ENCODE measurements at places on chromosomes 3 and 15.

DNA sequence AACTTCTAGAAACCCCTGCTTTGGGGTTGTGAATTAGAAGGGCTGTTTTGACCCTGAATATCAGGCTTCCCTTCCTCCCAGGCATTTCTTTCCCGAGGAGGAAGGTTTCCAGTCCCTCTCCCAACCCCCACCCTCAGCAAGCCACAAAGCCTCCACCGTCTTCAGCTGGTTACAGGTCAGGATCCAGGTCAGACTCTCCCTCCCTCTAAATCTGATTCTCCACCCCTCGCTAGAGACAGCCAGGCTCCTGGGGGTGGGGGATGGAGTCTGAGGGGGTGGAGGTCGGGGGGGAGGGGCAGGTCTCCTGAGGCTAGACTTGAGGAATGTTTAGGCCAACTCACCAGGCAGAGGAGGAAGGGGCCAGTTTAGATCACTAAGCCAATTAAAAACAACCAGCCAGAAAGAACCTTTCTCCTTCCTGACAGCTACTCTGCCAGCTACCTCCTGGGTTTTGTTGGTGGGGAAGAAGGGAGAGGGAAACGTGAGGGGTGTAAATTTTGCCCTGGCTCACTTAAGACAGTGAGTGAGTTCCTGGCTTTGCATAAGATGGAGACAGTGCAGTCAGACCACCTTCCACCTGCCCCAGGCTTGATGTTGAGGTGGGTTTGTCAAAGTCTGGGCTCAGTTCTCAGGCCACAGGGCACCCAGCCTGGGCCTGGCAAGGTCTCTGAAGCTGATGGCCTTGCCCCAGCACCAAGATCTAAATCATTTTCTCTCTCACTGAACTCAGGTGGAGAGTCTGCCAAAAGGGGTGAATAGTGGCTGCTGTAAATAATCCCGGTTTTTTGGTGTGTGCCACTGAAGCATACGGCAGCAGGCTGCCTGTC, 19.5 kb downstream of the BMF start:
- no peak for DNase-seq

DNA sequence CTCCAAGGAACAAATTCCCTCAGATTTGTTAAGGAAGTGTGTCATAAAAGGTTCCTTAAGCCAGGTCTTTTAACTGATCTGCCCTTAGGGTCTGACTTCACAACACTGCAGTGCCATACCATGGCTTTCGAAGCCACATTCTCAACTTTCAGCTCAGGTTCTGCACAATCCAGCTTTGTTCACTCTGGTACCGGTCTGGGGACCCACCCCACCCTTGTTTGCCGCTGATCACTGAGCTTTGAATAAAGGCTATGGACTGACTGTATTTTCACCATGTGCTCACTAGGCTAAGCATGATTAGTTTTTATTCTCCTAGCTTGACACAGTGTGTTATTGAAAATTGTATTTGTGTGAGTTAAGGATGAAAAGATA, 15.9 kb downstream of the SNX1 start:
- no peak for DNase-seq

GRCh38 chr15:30882849-30883433, 20.8 kb upstream of the FAN1 start:
- DNase-seq, result no peak

GRCh38 chr3:119401069-119401468, 62.3 kb downstream of the TMEM39A start:
- no peak for DNase-seq

DNA sequence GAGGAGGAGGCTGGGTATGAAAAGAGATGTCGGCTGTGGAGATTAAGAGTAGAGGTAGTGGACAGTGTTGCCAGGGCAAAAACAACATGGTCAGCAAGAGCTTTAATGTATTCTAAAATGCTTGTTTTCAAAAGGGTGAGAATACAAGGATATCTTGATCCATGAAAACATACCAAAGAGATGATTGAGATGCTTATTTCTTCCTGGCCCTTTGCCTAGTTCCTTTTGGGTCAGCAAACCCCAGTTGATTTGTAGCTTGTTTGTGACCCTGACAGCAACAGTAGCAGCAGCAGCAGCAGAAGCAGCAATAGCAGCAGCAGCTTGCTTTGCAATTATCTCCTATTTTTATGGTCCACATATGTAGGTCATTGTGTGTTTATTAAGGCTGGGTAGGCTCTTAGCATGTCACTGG, 337.3 kb downstream of the LPP start:
- no peak for DNase-seq

DNA sequence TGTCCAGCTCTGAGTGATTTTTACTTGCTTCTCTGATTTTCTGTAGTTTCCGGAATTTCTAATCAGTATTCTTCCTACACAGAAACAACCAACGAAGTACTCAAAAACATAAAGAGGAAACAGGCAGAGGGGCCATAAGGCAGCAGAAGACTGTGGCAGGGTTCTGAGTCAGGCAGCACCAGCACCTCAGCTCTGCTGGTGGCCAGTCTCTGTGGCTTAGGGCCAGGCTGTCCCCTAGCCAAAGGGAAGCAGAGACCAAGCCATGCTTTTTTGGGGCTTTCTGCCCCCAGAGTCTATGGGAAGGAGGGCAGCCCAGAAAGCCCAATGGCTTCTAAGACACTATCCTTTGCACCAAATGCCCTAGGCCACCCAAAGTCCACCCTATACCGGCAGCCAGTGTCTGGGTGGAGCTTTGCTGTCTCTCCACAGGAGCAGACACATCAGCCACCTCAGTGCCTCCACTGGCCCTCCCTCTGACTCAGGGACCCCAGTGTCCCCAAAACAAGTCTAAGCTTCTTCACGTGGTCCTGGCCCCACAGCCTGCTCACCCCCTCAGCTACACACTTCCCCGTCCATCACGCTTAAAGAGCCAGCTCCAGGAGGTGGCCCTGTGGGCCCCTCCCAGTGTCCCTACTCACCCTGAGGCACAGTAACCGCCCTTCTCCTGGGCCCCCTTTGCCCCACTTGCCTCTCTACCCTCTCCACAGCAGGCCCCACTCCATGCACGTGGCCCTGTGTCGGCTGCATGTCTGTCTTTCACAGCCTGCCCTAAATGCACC, 46.2 kb downstream of the CCDC12 start:
- DNase-seq, result no peak

DNA sequence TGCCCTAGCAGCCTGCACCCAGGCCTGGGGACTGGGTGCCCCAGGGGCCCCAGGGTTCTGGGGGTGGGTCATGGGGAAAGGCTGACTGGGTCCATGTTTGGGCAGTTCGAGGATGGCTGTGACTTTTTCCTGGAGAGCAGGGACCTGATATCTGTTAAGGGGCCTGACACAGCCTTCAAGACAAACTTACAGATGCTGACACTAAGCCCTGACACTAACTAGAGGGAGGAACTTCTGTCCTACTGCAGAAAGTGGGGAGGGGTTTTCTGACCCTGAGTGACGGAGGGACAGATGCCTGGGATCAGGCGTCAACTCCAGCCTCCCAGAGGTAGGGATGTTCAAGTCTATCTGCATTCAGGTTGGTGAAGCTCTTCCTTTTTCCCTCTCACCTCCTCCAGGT, 45.0 kb upstream of the SLC6A11 start:
- no peak for DNase-seq

- no peak for DNase-seq
Measured at GRCh38 chr3:161323926-161324621, 47.2 kb downstream of the SPTSSB start.
